ENCODE measurements at places on chromosomes 12 and 14.
A peak's percentile ranks its signal among the peaks of the same experiment; 100 is the strongest.

DNA sequence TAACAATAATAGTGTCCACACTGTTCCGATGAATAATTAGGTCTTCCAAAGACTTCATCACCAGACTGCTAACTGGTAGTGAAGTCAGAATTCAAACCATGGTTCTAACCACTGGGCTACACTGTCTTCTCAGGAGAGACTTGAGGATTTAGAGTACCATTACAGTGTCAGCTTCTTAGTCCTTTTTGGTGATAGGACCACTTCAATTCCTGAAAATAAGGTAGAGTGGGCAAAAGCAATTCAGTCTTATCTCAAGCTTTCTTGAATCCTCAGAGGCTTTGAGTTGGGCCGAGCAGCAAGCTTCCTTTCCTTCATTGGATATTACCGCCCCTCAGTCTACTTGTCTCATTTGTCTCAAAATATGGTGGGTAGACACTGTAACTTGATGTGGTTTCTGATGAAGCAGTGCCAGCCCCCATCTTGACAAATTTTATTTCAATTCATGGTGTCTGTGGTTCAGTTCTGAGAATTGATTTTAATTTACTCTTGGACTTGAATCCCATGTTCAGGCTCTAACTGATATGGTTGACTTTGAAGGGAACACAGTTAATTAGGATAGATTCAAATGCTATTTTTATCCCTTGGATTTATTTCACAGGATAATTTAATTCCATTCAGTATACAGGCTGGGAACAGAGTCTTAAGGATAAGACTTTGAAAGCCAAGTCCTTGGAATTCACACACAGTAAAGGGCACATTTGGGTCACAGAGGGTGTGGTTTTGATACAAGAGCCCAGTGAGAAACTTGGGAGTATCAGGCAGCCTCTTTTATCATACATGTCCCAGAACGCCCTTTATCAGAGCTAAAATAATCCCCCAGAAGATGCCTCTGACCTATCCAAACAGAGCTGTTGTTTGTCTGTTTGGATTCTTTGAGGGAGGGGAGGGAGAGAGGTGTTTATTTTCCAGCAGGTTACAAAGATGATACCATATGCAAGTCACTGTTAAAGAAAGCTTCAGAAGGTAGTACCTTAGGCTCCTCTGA lies 167.3 kb downstream of the PRKCH start:
- DNase-seq: no peak

DNA sequence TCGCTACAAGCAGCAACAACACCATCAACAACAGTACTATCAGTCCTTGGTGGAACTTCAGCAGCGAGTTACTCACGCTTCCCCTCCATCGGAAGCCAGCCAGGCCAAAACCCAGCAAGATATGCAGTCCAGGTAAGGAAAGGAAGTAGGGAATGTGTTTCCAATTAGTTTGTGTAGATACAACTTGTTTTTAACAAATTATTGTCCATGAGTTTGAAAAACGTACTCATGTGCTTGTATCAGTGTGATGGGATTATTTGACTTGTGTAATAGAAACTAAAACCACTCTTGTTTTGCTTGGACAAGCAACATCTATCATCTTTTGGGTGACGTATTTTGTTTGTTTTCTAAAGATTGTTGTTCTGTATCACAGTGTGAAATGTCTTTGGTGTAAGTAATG lies 137.9 kb downstream of the NAV3 start:
- DNase-seq: no peak

DNA sequence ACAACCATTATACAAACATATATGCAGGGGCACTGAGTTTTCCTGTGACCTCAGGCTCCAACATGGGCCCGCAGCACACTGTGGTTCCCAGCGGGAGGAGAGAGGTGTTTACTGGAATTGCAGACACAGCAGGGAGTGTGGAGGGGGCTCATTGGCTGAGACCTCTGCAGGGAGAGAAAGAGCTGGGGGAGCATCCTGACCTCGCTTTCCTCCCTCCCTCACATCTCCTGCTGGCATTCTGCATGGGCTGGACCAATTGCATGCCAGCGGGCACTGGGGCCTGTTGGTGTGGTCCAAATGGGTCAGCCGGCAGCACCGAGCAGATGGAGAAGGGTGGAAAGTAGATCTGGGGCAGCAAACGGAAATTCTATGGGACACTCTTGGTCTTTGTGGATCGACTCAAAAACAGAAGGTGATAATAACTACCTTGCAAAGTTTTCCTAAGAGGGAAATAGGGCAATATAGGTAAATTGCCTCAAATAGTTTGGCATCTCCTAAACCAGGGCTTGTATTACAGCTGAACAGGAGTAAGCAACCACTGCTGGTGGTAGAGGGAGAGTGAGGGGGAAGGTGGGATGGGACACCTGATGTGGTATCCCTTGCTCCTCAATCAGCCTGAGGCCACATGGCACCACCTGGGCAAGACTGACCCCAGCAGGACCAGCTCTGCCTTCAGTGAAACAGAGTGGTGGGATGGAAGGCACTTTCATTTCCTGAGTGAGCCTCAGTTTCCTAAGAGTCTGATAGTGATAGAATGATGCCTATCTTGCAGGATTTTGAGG lies 86.9 kb downstream of the NTF3 start:
- no peak for DNase-seq

DNA sequence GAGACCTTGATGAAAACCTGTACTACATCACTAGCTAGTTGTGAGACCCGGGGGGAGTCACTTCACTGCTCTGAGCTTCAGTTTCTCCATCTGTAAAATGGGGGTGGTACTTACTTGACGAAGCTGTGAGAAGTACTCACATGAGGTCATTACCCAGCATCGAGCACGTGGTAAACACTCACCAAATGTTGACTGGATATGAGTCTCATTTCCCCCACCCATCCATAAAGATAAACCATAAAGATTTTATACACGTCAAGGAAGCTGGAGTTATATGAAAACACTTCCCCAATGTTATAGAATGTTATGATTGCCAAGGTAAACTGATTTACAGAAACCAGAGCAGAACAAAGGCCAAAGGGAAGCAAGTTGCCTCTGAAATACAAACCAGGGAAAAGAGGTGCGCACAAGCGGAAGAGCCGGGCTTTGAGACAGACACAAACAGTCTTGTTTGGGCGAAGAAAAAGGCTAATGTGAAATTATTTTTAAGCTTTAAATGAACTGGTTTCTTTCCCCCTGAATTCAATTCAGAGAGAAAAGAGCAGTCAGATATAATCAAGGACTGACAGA lies 536.8 kb downstream of the MED13L start:
- no peak for DNase-seq

GRCh38 chr12:4148418-4149056 lies 125.0 kb upstream of the CCND2 start:
- peak; percentile 41 for DNase-seq

DNA sequence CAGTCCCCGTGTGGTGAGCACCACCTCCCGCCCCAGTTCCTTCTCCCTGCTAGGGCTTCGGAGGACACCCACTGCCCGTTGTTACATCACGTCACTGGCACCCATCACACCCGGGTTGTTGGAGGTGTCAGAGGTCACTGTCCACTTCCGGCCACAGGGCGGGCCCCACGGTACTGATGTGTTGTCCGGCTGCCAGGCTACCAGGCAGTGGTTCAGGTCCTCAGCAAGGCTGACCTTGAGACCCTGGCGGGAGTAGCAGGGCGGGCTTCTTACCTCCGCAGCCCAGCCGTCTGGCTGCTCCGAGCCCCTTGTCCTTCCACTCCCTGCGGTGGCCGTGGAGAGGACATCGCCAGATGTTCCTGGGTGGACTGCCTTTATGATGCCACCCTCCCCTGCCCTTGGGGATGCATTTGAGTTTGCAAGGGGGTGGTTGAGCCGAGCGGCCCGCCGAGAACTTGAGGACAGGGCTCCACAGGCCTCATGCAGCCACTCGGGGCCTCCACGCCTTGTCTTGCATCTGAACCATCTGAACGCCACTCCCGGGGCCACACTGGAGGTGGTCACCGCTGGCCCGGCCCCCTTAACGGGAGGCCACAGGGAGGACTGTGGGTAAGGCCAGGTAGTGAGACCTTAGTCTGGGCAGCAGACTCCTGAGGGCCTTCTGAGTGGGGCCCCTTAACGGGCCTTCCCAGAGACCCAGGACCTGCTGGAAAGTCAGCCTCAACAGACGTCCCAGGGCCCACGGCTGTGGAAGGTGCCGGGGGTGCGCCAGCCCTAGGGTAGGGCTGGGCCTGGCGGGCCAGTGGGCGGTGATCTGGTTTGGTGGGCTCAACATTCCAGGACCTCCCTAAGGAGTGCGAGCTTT lies 27.1 kb upstream of the PLD4 start:
- DNase-seq: no peak

- DNase-seq: no peak
Measured at GRCh38 chr14:94770251-94770749, 387 bp upstream of the GSC start.

- DNase-seq: no peak
Measured at GRCh38 chr14:60051721-60052221, 40.0 kb upstream of the PCNX4 start.

DNA sequence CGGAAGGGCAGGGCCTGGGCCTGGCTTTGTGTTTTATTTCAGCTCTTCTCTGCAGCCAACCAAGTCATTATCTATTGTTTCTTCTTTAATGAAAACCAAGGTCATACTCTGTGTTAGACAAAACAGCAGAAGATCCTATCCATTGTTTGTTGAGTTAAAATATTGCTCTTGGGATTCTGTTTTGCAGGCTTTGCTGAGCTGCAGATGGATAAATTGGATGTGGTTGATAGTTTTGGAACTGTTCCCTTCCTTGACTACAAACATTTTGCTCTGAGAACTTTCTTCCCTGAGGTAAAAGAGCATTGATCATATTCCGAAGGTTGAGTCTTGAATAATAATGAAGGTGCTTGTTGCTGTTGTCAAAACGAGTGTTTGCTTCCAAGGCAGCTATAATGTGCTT lies 106.6 kb downstream of the PLXNC1 start:
- no peak for DNase-seq

DNA sequence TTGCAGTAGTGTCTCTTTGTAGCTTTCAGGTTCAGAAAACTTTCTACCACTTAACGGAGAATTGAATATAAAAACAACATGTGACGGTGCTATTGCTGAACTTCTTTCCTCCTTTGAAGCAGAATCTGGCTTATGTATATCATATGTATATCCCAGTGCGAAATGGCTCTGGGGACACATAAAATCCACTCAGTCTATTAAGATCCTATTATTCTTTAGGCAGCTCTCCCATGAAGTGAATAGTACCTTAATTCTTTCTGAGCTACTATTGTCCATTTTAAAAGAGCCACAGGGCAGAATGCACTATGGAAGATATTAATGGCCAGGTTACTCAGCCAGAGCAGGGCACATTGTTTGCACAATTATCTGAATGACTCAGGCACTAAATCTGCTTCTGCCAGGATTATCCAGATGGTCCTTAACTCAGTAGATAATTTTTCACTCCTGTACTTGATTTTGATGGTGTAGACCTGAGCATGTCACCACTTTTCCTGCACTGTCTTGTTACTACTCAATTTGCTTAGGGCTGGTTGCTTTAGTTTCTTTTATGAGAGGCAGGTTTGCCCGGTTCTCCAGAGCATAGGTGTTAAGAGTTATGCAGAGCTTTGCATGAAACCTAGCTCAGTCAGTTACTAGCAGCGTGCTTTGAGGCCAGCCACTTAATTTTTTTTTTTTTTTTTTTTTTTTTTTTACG lies 5.5 kb downstream of the CNTN1 start:
- DNase-seq: no peak

GRCh38 chr12:110576504-110576903 lies 6.6 kb downstream of the PPTC7 start:
- DNase-seq: no peak

- peak; percentile 98 for DNase-seq
Measured at GRCh38 chr12:95217377-95218149, at the start of the genes FGD6 and VEZT. Gene FGD6, minus strand, starts transcription at chr12:95217467. Its CDS starts 227 bp downstream, at chr12:95217240. Gene VEZT, plus strand, starts transcription at chr12:95217807. Its CDS starts 44 bp downstream, at chr12:95217851.

GRCh38 chr14:39432619-39433451 lies 602 bp upstream of the FBXO33 start:
- peak; percentile 68 for DNase-seq

GRCh38 chr12:112001576-112001975 lies 11.4 kb downstream of the TMEM116 start:
- no peak for DNase-seq

- no peak for DNase-seq
Measured at GRCh38 chr12:85191-85666, 18.7 kb downstream of the IQSEC3 start.

DNA sequence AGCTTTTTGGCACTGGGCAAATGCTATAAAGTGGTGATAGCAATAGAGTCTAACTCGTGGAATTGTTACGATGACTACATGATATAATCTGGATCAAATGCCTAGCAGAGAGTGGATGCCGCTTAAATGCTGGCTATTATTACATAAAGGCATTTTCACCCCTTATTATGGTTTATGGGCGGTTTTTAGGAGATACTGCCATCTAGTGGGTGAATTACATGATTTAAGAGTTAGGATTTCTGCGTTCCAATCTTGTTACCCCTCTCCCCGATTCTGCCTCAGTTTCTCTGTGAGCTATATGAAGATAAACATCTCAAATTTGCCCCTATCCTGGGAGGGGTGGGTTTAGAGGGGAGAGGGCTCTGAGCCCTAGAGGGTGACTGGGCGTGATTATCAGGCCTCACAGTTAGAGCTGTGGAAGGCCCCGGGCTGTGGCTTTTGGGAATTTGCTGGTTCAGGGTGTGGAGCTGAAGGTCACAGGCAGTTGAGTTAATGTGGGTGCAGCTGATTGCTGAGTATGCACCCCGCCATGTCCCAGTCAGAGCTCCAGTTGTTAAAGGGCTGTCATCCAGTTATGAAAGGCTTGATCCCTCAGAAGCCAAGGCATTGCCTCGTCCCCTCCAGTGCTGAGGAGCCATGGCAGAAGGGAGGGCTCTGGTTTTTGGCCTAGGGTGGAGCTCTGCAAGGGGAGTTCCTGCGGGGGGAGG lies 14.4 kb downstream of the CLSTN3 start:
- DNase-seq: no peak

- no peak for DNase-seq
Measured at GRCh38 chr12:28777603-28778365, 371.3 kb upstream of the FAR2 start.

DNA sequence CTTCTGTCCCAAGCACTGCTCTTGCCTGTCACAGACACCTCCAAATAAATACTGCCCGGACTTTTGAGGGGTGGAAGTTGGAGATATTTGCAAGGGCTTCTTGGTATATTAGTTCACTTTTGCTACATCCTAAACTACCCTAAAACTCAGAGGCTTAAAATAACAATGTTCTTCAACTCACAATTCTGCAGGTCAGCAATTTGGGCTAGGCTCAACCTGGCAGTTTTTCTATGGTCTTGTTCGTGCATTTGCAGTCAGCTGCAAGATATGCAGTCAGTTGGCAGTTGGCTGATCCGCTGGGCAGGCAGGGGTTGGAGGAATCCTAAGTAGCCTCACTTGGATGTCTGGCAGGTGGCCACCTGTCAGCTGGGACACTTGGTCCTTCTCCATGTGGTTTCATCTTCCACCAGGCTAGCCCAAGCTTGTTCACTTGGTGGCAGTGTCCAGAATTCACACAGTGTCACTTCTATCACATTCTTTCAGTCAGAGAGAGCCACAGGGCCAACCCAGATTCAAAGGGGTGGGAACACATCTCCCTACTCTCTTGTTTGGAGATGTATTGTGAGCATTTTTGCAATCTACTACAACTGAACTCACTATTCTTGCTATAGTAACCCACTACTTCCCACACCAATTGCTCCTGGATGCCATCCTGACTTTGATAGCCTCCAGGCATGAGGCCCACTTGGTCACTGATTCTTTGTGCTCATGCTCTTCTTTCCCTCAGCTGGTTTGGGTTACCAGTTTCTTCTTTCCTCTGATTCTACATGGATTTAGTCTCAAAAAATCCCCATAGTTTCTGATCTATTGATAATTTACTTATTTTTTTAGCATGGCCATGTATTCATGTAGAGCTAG lies 27.8 kb upstream of the CAPRIN2 start:
- no peak for DNase-seq

GRCh38 chr12:89334548-89335169 lies 17.6 kb downstream of the DUSP6 start:
- no peak for DNase-seq

All from stimulated activated CD8-positive, alpha-beta memory T cell treated with anti-CD3 and anti-CD28 coated beads, Interleukin-7, amount 100 ng/mL, for 48 hours (primary cell).